Retinal pigment epithelial cell (primary cell): ENCODE measurements at places on chromosomes 16 and 17.

DNA sequence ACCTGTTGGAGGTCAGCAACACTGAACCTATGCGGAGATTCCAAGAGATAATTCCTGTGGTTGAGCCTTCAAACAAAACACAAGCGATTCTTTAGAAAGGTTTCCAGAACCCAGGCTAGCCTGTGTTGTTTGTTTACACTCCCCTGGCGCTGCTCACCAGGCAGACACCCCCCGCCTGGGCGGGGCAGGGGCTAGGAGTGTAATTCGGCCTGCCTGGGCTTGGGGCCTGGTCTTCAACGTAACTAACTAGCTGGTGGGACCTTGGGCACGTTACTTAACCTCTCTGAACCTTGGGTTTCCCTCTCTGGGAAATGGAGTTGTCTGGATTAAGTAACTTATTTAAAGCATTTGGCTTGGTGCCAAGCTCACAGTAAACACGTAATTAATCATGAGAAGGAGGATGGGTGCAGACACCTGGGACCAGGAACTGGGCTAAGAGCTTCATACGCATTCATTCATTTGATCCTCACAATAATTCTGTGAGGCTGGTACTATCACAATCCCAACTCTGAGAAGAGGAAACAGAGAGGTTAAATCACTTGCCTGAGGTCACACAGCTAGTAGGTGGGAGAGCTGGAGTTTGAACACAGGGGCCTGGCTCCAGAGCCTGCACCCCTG lies 7.6 kb upstream of the ARHGAP27 start:
- peak; percentile 38 for DNase-seq

- DNase-seq, result peak; percentile 36
These were observed 224.0 kb upstream of the TNRC6C start for GRCh38 chr17:77734371-77735080.

- no peak for DNase-seq
These were observed 2.1 kb upstream of the ZSCAN10 start for GRCh38 chr16:3101018-3101840.

GRCh38 chr17:17748604-17749003 lies 67.3 kb downstream of the RAI1 start:
- DNase-seq, result no peak

GRCh38 chr17:67821871-67822367 lies 3.4 kb upstream of the BPTF start:
- DNase-seq, result no peak

GRCh38 chr17:57257195-57257894 lies 1.0 kb downstream of the MSI2 start:
- DNase-seq, result no peak

DNA sequence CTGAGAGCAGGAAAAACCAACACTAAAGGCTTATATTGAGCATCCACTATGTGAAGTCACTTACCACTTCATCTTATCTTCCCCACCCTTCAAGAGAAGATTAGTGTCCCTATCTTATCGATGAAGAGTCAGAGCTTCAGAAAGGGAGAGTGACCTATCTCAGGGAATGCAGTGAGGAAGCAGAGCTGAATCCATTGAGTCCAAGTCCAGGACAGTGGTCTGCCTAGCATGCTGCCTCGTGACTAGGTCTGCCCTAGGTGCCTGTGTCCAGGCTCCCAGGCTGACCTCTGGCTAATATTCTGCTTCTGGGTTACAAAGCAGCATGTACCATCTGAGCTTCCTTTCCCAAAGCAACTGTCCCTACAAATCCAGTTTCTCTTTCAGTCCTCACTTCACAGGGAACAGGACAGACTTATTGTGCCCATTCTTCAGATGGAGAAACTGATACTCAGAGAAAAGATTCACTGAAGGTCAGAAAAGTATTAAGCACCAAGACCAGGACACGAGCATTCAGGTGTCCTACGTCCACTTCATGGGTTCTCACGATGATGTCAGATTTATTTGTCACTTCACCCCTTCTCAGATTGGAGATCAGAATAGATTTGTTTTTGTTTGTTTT lies 13.3 kb upstream of the FZD2 start:
- DNase-seq, result no peak

- peak; percentile 61 for DNase-seq
These were observed 38.6 kb downstream of the SYNRG start for GRCh38 chr17:37570527-37571093.

DNA sequence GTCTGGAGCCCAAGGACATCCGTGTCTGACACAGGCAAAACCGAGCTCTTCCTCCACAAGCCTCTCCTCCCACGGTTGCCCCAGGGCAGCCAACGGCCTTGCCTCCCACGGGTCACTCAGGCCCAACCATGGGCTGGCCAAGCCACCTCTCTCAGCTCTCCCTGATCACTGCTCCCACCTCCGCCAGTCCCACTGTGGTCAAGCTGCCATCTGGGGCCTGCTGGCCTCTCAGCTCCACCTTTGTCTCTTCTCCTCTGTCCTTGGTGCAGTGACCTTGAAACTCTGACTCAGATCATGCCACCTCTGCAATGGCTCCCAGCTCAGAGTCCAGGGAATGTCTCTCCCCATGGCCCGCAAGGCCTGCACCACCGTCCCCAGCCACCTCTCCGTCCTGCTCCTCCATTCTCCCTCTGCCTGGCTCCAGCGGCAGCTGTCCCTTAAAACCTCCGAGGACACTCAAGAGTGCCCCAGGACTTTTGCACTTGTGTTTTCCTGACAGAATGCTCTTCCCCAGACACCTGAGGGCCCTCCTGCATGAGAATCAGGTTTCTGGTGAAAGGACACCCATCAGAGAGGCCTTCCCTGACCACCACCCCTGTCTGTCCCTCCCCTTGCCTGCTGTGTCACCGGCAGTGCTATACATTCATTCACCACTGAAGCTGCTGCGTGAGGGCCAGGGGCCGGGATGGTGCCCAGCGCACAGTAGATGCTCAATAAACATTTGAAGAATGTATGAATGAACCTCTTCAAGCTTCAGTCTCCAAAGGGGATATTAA lies 19.3 kb downstream of the PEMT start:
- no peak for DNase-seq

GRCh38 chr16:81956213-81956948 lies 54.9 kb downstream of the SDR42E1 start:
- no peak for DNase-seq

DNA sequence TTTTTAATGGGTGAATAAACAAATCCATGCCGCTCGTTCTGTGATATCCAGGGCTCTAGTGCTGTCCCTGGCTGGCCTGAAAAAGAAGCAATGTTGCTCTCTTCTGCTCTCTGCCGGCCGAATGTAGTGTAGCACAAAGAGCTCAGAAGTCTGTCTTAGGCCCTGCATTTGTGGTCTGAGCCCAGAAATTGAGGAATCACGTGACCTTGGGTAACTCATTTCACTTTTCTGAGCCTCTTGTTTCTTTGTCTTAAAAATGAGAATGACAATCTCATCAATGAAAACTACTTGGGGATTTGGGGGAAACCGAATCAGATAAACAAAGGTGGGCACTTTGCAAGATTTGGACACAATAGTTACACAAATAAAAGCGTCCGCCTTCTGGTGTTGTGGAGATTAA lies 381.6 kb upstream of the ASIC2 start:
- peak; percentile 12 for DNase-seq

GRCh38 chr17:13002761-13003453 lies 14.9 kb downstream of the ELAC2 start:
- DNase-seq, result peak; percentile 17
